Stimulated activated CD8-positive, alpha-beta memory T cell treated with anti-CD3 and anti-CD28 coated beads, Interleukin-4, amount 100 ng/mL, for 1 hour (primary cell): ENCODE measurements at places on chromosomes 13 and 19.

- no peak for DNase-seq
Observed at GRCh38 chr19:45791744-45792469, 738 bp downstream of the DMWD start.

- DNase-seq, result peak; percentile 70
Observed at GRCh38 chr19:10259162-10259905, 7.3 kb downstream of the MRPL4 start.

- no peak for DNase-seq
Observed at GRCh38 chr13:88339271-88339741, 668.1 kb downstream of the SLITRK5 start.

DNA sequence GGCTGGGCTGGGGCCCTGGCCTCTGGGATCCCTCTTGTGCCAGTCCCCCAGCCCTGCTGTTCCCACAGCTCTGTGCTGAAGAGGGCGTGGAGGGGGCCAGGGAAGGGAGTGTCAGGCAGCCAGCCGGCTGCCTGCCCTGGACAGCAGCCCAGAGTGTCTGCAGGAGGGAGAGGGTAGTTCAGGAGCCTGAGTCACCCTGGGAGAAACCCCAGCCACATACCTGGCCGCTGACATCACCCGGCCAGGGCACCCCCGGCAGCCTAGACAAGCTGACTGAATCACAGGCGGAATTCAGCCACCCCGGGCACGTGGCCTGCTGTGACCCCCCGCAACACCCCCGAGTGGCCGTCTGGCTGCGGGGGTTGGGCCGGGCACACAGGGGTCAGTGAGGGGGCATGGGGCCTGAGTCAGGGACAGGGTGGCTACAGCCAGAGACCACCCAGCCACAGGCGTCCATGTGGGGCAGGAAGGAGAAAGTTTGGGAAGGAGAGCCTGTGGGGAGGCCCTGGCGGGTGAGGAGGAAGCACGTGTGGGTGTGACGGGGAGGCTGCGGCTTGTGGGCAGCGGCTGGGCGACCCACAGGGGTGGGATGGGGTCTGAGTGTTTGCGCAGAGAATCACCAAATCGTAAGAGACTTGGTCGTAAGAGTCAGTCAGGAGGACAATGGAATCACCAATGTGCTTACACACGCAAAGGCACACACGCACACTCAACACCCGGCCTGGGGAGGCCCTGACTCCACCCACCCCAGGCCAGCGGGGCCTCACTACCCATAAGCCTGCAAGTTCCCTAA, 11.9 kb upstream of the FOSB start:
- DNase-seq, result no peak

DNA sequence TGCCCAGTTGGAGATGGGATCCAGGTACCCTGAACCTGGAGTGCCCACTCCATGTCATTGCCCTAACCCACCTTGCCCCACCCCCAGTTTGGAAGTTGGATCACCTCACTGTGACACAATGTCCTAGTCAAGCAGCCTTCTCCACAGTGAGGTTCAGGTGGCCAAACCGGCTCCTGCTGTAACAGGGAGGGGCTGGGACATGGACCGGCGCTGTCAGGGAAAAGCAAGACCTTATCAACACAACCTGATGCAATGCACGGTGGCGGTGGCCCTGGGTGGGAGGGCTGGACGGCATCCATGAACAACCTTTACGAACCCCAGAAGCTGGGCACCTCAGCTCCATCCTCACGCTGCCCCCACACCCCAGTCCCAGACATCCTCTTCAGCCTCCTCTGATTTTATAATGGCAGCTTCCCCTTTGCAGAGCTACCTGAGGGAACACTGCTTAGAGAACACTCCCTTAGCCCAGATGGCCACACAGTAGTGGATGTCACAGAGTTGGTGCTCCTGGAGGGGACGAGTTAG, 1.6 kb upstream of the KRTDAP start:
- no peak for DNase-seq

DNA sequence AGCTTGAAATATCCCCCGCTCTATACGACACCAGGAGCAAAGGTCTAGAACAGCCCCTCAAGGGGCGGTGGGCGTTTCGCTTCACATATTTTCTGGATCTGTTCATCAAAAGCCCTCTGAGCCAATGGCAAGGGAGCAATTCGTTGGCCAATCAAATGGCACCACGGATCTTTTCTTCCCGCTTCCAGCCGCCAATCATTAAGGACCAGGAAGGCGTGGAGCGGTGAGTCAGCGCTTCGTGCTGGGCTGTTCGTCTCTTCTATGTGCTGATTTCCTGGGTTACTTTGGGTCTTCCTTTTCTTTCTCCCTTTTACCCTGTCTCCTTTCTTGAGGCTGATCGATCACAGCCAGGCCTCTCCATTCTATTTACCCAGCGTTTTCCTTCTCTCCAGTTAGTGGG, at the start of gene NLRP4:
Gene NLRP4 (plus strand): TSS at position 201 of the 400 bp plus-strand sequence. CDS start 15,541 bp downstream, outside the sequence.
- DNase-seq, result no peak

DNA sequence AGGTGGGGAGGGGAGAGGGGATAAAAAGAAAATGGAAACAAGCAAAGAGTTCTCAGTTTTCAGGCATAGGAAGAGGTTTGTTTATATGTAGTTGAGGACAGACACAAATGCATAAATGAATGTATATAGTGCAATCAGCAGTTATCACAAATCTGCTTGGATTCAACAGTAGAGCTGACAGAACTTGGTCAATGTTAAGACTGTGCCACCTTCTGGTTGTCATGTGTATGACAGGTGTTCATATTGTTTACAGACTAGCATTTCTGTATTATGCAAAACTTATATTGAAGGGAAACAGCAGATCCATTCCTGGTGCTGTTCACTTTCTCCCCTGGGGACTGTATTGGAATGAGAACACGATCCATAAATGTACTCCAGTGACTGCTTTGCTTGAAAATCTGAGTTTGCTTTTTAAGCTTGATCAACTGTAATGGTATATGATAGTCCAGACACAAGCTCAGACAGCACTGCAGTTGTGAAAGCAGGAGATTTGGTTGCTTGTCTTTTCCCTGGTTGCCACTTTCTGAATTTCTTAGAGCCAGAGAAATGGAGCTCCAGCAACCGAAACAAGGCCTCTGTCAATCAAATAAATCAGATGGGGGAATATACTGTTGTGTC, 319.5 kb upstream of the OBI1 start:
- DNase-seq, result no peak

GRCh38 chr13:49214917-49215376, 5.2 kb upstream of the MLNR start:
- DNase-seq, result no peak

- DNase-seq, result no peak
Observed at GRCh38 chr19:52665529-52665928, 27.4 kb upstream of the ZNF83 start.

DNA sequence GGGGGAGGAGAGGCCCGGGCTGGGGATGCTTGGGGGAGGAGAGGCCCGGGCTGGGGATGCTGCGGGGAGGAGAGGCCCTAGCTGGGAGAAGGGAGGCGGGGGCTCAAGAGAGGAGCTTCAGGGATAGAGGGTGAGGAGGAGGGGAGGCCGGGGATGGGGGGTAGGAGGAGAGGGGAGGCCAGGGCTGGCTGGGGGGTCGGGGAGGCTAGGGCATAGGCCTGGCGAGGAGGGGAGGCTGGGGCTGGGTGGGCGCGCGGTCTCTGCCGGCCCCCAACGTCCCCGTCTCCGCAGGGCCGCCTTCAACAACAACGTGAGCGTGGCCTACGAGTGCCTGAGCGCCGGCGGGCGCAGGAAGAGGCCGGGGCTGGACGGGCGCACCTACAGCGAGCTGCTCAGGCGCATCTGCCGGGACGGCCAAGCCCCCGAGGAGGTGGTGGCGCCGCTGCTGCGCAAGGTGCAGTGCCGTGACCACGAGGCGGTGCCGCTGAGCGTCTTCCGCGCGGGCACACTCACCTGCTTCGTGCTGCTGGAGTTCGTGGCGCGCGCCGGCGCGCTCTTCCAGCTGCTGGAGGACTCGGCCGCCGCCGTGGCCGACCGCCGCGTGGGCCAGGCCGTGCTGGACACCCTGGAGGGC, 11.4 kb downstream of the TPGS1 start:
- peak; percentile 25 for DNase-seq

DNA sequence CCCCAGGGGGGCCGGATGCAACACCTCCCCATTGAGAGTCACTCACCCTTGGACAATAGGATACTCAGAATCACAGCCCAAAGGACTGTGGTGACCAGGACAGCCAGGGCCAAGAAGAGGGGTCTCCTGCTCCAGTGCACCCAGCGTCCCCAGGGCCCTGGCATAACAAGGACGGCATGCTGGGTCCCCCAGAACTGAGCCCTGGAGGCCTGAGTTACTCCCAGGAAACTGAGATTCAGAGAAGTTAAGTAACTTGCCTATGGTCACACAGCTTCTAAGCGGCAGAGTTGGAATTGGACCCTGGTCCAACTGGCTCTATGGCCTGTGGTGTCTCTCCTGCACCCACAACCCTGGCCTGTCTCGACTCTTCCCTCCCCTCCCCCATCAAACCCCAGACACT, 295 bp downstream of the CLEC4G start:
- DNase-seq, result no peak

DNA sequence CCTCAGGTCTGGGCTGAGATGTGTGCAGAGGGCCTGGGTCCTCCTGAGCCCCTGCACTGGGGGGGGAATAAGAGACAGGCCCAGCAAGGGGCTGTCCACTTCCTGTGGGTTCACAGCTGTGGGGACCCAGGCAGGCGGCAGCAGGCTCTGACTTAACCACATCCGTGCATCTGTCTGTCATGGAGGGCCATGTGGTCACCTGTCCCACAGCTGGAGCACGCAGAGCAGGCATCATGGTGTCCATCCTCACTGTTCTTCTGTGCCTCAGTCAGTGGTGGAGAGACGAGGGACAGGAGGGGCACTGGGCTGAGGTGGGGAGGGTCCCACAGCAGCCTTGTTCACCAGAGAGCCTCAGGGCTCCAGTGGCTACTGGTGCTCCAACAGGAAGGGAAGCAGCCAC, 16.3 kb upstream of the KIR3DL3 start:
- DNase-seq, result no peak

GRCh38 chr13:47955836-47956235, 45.2 kb downstream of the SUCLA2 start:
- no peak for DNase-seq

- DNase-seq, result no peak
Observed at GRCh38 chr13:73304442-73304841, 245.6 kb downstream of the KLF5 start.

DNA sequence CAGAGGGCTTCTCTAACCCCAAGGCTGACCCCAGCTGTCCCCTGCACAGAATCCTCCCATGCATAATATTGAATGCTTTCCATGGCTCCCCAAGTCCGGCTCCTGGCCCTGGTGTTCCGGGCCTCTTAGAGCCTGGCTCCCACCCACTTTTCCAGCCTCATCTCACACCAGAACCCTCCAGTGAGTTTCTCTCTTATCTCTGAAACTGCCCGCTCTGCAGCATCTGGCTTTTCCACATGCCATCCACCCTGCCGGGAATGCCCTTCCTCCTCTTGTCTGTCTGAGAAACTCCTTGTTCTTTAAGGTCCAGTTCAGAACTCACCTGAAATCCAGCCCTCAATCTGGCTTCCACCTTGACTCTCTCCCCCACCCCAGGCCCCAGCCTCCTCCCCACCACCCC, 6.8 kb downstream of the SYNGR4 start:
- no peak for DNase-seq

DNA sequence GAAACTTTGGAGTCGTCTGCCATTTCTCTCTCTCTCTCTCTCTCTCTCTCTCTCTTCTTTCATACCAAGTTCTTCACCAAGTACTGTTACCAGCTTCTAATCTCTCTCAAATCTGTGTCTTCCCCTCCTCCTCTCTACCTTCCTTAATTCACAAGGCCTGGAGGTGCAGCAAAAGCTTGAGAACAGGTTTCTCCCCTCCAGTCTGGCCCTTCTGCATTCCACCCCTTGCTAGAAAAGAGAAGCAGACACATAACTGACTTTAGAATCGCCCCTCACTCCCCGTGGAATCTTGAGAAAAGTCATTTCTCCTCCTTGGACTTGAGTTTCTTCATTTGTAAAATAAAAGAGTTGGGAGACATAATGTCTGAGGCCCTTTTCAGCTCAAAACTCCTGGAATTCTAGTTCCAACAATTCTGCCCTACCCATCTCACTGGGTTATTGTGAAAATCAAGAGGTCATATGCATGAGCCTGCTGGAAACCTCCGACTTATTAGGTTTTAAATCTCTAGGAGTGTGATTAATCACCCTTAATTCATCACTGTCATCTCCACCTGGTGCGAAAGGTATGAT, 20.4 kb downstream of the AMER2 start:
- DNase-seq, result no peak
